ENCODE measurements at places on chromosomes 11 and 22.

DNA sequence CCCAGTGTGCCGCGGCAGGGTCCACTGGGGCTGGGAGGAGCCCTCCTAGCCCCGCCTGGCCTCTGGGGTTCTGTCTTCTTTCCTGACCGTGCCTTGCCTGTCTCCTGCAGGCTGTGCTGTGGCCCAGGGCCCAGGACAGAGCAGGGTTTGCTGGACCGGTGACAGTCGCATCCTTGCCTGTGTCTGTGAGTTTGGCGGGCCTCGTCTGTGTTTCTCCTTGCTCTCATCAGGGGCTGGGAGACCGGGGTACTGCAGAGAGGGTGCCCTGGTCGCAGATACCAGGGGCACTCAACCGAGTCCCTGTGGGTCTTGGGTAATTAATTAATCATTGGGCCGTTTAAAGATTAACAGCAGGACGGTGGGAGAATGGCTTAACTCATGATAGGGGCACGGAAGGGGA lies 29.9 kb downstream of the RPL3 start:
- DNase-seq: no peak

DNA sequence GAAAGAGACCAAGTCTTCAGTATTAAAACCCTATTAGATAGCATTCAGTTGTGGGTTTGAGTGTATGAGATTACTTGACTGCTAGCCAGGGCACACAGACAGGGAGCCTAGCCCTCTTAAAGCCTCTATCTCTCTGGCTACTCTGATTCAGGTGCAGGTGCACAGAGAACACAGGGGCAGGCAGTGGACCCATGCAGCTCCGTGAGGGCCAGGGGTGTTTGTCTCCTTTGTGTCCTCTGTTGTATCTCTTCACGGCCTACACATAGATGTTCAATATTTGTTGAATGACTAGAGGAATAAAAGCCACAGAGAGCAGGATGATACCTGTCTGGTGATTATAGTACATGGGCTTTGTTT lies 21.5 kb upstream of the AIFM3 start:
- no peak for DNase-seq

GRCh38 chr11:97019305-97019704 lies 629.5 kb downstream of the JRKL start:
- no peak for DNase-seq

DNA sequence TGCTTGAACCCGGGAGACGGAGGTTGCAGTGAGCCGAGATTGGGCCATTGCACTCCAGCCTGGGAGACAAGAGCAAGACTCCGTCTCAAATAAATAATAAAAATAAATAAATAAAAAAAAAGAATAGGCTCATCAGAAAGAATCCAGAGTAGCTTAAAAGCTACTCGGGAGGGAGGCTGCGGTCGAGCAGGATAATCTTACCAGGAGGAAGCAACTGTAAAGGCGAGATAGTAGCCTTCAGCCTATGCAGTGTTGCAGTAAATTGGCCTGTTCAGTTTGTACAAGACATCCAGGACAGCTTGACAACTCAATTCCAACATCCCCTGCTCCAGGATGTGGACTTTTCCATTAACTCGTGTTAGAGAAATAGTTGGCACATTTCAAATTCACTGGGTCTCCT lies 1164.7 kb downstream of the LRRC4C start:
- DNase-seq: no peak

- no peak for DNase-seq
Observed at GRCh38 chr11:1906181-1906580, 13.3 kb upstream of the TNNT3 start.

DNA sequence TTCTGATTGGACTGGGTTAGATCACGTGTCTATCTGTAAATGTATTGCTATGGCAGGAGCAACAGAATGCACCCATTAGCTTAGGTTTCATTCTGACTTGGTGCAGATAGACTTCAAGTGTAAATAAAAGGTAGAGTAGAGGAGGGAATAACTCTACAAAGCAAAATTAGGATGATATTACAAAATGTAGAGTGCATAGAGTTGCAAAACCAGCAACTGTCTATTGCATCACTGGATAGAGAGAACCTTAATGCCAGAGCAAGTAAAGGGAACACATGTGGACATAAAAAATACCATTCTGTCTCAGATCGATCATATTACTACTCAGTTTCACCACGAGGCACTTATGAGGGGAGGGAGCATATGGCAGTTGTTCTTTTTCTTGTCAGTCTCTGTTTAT lies 22.0 kb upstream of the CAT start:
- DNase-seq: no peak

GRCh38 chr22:26718905-26719304 lies 61.5 kb downstream of the MIAT start:
- no peak for DNase-seq

Measured in amygdala (tissue), 56 donors.